ENCODE measurements at places on chromosomes 3 and 15.
A peak's percentile ranks its signal among the peaks of the same experiment; 100 is the strongest.

DNA sequence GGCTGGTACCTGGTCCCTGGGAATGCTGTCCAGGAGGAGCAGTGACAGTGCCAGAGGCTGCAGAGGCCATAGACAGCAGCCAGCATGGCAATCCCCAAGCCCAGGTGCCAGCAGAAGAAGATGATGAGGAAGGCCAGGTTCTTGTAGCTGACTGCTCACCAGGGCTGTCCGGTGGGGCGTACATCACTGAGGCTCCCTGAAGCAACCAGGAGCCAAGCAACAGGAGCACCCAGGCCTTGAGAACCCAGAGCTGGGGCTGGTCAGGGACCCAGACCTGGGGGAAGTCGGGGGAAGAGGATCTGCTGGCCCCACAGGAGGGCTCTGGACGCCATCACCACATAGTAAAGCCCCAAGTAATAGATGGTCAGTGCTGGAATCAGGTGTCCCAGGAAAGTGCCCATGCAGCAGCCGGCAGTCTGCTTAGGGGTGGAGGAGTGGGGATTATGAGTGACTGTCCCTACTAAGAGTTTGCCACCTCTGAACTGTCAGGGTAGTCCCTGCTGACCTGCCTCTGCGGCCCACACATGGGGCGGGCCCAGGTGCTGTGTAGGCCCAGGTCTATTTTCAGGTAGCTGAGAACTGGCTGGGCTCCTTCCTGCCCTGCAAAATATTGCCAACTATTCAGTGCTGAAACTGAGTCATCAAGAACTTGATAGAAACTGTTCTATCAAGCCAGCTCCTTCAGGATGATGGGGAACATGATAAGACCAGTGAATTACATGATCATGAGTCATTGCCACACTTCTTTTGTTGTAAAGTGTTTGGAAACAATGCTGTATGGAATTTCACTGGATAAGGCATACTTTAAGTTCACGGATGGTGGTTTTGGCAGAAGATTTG, 68.7 kb downstream of the CHRD start:
- no peak for DNase-seq

DNA sequence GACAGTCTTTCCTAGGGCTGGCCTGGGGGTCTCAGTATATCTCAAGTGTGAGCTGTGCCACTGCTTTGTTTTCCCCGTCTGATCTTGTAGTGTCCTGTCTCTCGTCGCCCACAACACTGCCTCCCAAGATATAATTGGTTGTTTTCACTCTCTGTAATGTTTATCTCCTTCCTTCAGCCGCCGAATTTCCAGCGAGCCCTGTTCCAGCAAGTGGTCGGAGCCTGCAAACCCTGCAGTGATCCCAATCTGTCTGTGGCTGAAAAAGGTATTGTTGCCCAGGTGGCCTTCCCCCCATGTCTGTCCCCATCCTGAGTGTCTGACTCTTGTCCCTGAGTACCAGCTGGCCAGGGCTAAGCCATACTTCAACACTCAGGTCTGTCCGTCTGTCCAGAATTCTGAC, 9.5 kb upstream of the MANF start:
- peak; percentile 16 for DNase-seq

GRCh38 chr15:37140531-37141058, 40.2 kb upstream of the MEIS2 start:
- DNase-seq: no peak

DNA sequence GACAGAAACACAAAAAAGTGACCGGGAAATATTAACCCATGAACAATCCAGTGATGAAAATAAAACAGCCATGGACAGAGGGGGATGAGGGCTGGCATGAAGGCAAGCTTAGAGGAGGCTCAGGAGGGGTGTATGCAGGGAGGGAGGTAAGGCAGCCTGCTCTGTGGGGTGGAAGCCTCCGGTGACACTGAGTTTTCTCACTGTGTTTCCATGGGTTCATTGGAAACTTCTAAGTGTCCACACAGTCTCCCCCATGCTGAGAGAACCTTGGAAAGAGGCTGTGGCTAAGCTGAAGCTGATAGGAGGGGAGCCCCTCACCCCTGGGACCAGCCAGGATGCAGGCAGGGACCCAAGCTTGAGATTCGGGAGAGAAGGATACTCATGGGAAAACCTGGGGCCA, 6.8 kb upstream of the SKOR1 start:
- DNase-seq: peak; percentile 8

DNA sequence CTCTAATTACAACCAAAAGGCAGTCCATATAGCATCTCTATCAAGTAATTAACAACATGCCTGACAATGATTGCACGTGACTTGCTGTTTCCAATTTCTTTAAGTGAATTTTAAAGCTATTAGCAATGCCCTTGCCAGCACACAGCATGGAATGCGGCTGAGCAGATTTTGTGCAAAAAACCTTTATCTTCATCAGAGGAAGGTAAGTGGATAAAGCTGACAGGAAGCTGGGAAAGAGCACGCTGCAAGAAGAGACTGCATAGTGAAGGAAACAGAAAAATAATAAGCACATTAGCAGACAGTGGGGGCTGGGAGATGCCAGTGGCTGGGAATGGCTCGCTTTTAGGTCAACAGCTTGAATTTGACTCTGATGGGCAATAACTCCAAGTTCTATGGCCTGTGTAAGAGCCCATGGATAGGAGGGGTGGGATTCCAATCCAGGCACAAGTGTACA, 138.8 kb downstream of the PDZRN3 start:
- no peak for DNase-seq

- DNase-seq: no peak
Observed at GRCh38 chr3:63089007-63089750, 188.9 kb upstream of the SYNPR start.

GRCh38 chr3:49244581-49245205, 32.3 kb downstream of the C3orf62 start:
- DNase-seq: no peak

DNA sequence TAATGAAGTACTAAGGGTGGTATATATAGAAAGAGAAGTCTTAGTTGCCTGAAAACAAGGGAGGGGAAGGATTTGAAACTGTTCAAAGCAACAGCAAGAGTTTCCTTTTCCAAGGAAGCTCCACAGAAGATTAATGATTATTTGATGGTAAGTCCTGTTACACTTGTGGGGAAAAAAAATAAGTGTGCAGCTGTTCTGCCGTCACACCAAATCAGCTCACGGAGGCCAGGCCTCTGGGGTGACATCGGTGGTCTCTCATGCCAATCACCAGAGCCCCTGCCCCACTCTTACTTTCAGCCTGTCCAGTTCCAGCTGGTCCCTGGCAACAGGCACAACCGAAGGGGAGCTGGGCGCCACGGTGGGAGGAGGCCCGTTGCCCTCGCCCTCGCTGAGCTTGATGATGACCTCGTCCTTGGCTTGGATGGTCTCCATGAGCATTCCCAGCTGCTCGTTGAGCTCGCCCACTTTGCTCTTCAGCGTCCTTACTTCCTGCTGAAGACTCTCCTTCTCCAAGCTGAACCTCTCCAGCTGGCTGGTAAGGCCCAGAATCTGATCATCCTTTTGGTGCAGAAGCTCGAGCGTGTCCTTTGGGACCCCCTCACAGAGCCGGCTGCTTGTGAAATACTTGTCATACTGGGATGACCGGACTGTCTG, 53.5 kb downstream of the TBC1D2B start:
- no peak for DNase-seq

DNA sequence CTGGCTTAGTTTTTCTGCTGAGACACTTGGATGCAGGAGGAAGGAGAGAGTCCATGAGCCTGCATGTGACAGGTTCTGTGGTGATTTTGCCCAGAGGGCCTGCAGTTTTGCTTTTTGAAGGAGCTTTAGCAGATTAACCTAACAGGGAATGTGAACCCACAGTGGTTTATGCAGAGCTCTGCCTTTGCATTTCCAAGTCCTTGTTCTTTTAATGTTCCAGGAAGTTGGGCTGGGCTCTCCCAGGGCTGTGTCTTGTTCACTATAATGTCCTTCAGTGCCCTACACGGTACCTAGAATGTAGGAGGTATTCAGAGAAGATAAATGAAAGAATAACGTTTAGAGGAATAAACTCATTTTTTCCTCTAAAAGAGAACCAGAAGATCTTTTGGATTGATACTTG, 50.3 kb downstream of the PCCB start:
- DNase-seq: no peak

All from activated T-cell treated with anti-CD3 and anti-CD28 coated beads, Interleukin-2, amount 50 U/mL, for 24 hours (primary cell).